Omental fat pad (tissue), 4 donors: ENCODE measurements at places on chromosomes 16 and 17.

- DNase-seq: no peak
Measured at GRCh38 chr17:9266697-9267117, 245.4 kb downstream of the NTN1 start.

GRCh38 chr16:138049-138417 lies 440 bp downstream of the NPRL3 start:
- no peak for DNase-seq

- no peak for DNase-seq
Measured at GRCh38 chr17:12257176-12257575, 236.5 kb downstream of the MAP2K4 start.

DNA sequence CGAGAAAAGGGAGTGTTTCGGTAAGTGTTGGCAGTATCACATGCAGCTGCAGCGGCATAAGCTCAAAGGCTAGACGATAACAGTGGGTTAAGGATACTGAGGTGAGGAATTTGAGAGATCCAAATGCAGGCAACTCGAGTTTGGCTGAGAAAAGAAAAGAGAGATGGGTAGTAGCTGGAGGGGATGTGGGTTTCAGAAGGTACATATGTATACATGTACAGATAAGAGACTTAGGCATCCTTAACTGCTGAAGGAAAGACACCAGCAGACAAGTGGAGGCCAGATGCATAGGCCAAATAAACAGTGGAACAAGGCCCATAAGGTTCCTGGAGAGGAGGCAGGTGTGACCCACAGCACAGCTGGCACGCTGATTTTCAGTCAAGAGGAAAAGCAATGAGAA lies 86.6 kb upstream of the NETO2 start:
- no peak for DNase-seq

DNA sequence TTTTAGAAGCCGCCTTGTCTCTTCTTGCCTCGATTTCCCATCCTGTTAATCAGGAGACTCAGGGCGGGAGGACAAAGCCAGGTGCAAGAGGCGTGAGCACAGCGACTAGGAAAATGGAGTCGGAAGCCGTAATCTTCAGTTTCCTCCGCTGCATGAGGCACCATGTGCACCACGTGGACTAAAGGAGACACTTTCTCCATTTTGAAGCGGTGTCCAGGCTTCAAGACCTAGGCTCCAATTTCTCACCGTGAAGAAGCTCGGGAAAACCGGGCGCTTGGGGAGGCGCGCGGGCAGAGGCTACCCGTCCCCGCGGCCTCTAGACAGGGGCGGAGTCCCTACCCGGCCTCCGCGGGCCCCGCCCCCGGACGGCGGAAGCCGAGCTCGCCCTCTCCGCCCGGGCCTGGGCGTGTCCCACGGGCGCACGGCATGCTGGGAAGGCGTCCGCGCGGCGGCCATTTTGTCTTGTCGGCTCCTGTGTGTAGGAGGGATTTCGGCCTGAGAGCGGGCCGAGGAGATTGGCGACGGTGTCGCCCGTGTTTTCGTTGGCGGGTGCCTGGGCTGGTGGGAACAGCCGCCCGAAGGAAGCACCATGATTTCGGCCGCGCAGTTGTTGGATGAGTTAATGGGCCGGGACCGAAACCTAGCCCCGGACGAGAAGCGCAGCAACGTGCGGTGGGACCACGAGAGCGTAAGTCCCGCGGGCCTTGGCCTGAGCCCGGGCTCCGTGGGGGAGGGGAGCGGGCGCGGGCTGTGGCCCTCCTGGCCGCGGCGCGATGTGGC lies at the start of gene LUC7L3:
TSS of gene LUC7L3 (plus strand) at position 460 of the 780 bp plus-strand sequence. CDS start at position 590, 130 bp downstream.
- peak; percentile 68 for DNase-seq

- DNase-seq: no peak
Measured at GRCh38 chr16:83973581-83974385, 5.7 kb downstream of the NECAB2 start.

DNA sequence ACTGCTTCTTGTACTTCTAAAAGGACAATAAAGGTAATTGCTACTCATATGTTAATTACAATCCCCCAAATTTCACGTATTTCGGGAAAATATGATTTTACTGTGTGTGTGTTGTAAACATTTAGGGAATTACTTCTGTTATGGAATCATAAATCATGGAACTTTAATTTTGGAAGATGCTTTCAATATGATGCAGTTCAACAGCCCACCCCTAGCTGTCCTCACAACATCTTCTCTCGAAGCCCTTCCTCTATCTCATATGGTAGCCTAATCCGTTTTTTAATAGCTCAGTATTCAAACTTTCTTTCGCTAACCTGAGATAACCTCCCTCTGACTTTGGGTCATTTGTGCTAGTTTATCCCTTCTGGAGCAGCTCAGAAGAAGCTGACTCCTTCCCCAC lies 78.4 kb downstream of the ANKFN1 start:
- no peak for DNase-seq

GRCh38 chr17:67258821-67259468 lies 13.9 kb upstream of the HELZ start:
- DNase-seq: no peak

- DNase-seq: peak; percentile 75
Measured at GRCh38 chr17:38871247-38872015, 1.6 kb downstream of the LASP1 start.

DNA sequence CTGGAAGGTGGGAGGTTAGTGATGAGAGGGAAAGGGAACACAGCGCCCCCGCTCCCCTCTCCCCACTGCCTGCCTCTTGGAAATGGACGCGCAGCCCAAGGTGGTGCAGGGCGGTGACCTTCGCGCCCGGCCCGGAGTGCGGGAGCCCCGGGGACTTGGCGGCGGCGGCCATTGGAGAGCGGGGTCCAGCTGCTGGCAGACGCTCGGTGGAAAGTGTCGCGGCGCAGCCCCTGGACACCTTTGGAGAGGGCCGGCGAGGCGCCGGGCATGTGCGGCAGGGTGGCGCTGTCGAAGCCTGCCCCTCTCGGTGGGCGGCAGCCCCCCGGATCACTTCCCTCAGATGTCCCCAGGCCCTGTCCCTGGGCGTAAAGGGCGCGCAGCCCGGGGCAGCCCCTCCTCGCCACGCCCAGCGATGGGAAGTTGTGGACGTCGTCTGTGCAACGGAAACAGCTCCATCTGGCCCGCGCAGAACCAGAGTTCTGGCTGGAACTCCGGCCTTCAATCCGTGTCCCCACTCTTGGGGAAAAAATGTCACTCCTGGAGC lies 16.7 kb downstream of the SALL1 start:
- DNase-seq: no peak

GRCh38 chr16:21157632-21158031 lies 842 bp upstream of the LDAF1 start:
- no peak for DNase-seq

DNA sequence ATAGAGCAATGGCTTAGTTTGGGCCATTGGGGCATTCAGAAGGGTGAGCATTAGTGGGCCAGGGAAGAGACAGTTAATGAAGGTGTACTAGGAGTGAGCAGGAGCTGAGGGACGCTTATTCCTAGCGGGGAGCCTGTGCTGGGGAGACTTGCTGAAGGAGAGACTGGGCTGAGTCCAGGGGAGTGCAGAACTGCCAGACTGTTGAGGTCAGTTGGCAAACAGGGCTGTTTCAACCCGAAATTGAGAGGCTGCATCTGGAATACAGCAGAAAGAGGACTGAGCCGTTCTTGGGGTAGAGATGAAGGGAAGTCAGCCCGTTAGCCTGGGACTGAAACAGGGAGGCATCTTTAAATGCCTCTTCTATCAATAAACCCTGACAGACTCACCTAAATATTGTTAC lies 33.2 kb downstream of the MAP2K6 start:
- no peak for DNase-seq

GRCh38 chr16:70571623-70572022 lies 48.0 kb downstream of the SF3B3 start:
- no peak for DNase-seq

- no peak for DNase-seq
Measured at GRCh38 chr16:75486014-75486675, 9.1 kb downstream of the CHST6 start.

GRCh38 chr17:10803830-10804475 lies at the start of gene TMEM238L:
Gene TMEM238L (minus strand): TSS chr17:10804099. CDS start chr17:10803963, 136 bp downstream.
- no peak for DNase-seq

- DNase-seq: no peak
Measured at GRCh38 chr16:19854543-19854876, 30.1 kb downstream of the GPRC5B start.

GRCh38 chr17:27531469-27531961 lies 75.3 kb downstream of the KSR1 start:
- no peak for DNase-seq

GRCh38 chr16:55398762-55399161 lies 74.8 kb downstream of the IRX6 start:
- no peak for DNase-seq

DNA sequence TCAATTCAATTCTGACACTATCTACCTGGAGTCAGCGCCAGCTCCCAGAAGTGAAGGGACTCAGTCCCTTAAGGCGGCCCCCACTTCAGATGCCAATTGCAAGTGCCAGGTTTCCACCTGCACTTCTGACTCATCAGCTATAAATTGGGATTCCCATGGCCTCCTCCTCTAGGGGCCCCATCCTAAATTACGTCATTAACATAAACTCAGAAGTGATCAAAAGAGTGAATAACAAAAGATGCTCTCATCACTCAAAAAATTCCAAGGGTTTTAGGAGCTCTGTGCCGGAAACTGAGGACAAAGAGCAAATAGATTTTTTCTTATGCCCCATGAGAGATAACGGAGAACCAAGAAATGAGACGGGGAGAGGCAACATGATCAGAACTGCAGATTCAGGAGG lies 148.6 kb upstream of the IRX6 start:
- no peak for DNase-seq

GRCh38 chr17:77849239-77849638 lies 109.3 kb upstream of the TNRC6C start:
- no peak for DNase-seq

DNA sequence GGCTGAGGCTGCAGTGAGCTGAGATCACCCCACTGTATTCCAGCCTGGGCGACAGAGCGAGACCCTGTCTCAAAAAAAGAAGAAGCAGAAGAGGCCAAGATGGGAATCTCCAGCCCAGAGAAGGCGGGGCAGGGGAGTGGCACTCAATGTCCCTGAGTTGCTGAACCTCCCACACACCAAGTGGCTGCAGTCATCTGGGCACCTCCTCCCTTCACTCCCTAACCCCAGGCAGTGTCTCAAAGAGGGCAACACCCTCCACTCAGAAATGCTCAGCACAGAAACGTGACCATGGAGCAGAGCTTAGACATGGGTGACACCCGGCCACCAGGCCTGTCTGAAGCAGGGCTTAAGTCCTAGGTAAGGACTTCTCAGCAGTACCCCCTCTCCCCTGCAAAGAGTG lies 36.3 kb upstream of the BCAR1 start:
- DNase-seq: no peak

- no peak for DNase-seq
Measured at GRCh38 chr17:76150712-76151622, 9.9 kb upstream of the FOXJ1 start.

DNA sequence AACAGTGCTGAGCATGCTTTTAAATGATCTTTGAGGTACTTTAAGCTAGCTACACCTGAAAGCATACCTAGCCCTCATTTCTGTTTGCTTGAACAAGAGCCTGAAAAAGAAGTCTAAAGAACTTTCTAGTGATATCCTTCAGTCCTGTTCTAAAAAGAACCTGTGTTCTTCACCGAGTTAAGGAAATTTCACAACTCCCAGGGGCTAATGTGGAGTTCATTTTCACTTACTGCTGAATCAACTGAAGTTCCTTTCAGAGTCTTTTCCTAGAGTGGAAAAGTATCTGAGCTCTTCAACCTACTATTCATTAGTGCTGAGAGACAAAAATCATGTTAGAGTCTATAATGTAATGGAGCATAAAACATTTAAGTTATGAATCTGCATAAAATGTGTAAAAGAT lies 66.9 kb downstream of the CHD9 start:
- no peak for DNase-seq

DNA sequence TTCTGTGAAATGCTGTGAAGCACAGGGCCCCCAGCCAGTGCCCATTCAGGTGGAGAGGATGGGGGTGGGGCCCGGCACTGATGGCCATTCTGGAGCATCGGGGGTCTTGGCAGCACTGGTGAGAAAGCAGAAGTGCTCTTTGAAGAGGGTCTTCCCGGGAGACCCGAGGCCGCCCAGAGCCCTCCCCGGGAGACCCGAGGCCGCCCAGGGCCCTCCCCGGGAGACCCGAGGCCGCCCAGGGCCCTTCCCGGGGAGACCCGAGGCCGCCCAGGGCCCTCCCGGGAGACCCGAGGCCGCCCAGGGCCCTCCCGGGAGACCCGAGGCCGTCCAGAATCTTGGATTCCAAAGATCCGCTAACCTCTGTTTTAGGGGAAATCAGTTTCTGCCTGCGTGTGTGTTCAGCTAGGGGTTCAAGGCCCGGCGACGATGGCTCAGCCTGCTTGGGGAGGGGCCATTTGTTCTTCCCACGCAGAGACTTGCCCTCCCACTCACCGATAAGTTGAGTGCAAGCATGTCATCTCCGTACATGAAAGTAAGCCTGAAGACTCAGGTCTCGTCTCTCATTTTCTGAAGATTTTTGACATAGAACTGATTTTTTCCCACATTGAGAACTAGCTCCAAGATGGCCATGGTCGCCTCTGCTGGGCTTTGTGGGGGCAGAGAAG lies 35.2 kb upstream of the CAPN15 start:
- no peak for DNase-seq

DNA sequence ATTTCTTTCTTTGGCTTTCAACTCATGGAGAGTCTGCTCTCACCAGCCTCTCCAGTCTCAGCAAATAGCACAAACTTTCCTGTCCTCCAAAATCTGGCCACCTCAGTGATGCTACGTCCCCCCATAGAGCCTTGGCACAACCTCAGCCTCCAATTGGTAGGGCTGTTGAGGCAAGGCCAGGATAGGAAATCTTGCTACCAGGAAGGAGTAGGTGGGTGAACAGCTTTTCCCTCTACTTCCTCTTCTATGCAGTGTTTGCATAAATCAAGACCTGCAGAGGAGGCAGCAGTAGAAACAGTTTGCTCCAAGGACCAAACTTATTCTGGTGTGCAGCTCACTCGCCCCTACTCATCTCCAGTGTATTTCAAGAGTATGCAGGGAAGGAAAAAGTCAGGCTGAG lies 701 bp upstream of the DPEP2 start:
- DNase-seq: no peak

- DNase-seq: no peak
Measured at GRCh38 chr16:57091975-57092785, at the start of gene CPNE2. Gene CPNE2 (plus strand): TSS chr16:57092583. CDS start chr16:57110743, 18,160 bp downstream.

- DNase-seq: no peak
Measured at GRCh38 chr16:53053967-53054669, 673 bp upstream of the CHD9 start.

- no peak for DNase-seq
Measured at GRCh38 chr17:32610943-32611342, 124.2 kb downstream of the CDK5R1 start.

DNA sequence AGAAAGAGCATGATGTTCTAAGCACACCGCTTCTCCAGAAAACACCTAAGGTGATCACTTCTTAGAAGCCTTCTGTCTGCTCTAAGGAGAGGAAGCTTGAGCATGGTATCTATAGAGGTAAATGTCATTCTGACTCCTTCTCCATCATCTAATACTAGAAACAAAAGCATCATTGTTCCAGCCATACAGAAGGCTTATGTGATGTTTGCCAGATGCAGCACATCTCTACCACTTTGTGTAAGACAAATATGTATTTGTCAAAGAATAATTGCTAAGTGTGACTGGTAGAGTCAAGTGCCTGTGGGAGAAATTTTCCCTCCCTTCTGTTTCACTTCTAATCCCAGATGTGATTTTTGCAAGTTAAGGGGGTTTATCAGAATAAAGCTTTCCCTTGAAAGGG lies 217.1 kb downstream of the HS3ST3A1 start:
- no peak for DNase-seq
